ENCODE measurements at places on chromosomes 1 and 21.

GRCh38 chr1:211371406-211372105, 44.9 kb downstream of the TRAF5 start:
- no peak for DNase-seq

GRCh38 chr1:237124856-237125462, 83.0 kb downstream of the RYR2 start:
- no peak for DNase-seq

DNA sequence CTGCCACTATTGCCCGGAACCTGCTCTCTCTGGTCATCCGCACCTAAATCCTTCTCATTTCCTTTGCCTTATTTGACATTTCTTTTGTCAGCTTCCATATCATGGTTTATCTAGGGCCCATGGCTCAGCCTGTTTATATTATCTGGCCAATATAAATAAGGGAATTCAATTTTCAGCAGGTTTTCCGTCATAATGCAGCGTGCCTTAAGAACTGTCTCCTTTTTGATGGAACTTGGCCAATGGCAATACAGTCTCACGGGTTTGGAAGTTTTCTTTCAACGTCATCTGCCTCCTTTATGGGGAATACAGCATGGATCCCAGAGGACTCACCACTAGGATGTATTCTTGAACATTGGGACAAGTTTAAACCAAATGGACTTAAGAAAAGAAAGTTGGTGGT, 77.8 kb upstream of the KIAA0040 start:
- DNase-seq: no peak

DNA sequence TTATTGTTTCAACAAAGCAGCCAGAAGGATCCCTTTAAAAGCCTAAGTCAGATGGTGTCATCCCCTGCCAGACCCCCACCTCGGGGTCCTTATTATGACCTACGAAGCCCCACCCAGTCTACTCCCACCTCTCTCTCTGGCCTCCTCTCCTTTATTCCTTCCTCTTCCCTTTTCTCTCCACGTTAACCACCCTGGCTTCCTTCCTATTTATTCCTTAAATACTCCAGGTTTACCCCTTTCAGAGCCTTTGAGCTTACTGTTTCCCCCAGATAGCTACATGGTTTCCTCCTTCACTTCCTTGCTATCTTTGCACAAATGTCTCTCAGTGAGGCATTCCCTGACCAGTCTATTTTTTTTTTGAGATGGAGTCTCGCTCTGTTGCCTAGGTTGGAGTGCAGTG, 12.0 kb upstream of the SLC9A1 start:
- no peak for DNase-seq

DNA sequence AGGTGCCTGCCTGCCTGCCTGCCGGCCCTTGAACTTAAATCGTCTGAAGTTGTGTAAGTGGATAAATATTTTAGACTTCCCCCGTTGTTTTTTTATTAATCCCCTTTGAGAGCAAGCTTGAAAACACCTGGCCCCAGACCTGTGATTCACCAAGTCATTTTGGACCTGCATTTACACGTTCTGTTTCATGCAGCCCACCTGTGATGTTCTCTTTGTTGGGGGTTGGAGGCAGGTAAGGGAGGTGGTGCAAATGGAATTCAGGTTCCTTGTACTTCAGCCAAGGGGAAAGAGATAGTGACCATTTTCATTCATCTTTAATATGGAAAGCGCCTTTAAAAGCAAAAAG, 1.2 kb downstream of the SLC37A1 start:
- no peak for DNase-seq

GRCh38 chr1:152977614-152978013, 6.3 kb upstream of the SPRR1A start:
- DNase-seq: no peak

DNA sequence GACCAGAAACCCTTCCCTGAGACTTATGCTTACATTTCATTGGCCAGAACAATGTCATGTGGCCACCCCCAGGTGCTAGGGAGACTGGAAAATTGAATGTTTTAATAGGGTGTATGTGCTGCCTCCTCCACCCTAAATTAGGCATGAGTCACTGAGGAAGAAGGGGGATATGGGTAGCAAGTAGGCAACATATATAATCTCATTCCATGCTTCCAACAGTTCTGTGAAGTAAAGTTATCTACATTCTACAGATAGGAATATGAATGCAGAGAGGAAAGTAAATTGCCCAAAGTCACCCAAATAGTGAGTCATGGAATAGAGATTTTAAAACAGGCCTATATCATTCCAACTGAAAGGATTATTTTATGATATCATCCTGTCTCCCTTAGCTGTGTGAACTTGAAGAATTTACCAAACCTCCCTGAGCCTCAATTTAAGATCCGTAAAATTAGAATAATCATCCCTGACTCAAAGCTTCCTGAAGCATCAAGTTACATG, 168.6 kb upstream of the FGGY start:
- DNase-seq: no peak
